ENCODE measurements at places on chromosomes 2 and 18. TPM values are rescaled to one million over a fixed set of nuclear protein-coding genes. Genes with fewer than 3 reads are reported as not detected.

Gene ERMN
- 1.1 TPM for total RNA-seq

Gene ANKRD30B
- 0.73 TPM for total RNA-seq

Gene HS1BP3
- 29.2 TPM for total RNA-seq

Gene MALL
- total RNA-seq = 48.5 TPM

Gene FRZB
- total RNA-seq = 0.72 TPM

Gene PLGLB1
- 0.40 TPM for total RNA-seq

Measured in smooth muscle cell of the pulmonary artery (primary cell).